CD4-positive, alpha-beta T cell (primary cell): ENCODE measurements at places on chromosomes 13 and 19. TPM values are rescaled to one million over a fixed set of nuclear protein-coding genes. Genes with fewer than 3 reads are reported as not detected.

DNA sequence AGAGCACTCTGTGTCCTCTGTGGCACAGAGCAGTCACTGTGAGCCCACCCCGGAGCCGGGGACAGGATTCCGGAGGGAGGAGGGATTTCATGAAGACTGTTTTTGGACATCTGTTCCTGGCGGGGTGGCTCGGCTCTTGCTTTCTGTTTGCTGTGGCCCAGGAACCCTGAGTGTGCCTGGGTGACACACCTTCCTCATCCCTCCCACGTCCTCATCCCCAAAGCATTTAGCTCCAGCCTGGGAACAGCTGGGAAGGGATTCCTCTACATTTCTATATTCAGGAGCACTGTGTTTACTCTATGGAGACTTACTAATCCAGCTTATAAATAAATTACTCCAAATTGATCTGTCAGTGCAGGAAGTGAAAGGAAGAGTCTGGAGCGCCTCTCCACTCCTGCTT lies 97.8 kb upstream of the UBL3 start:
- no peak overlapping the region for H3K4me3 ChIP-seq
- no peak overlapping the region for H3K27ac ChIP-seq
- H3K27me3 ChIP-seq: no peaks in the 10 kb centered on the region
- H3K4me1 ChIP-seq: peaks cover 11% of the 10 kb centered on the region

GRCh38 chr13:98509271-98510155 lies 67.4 kb downstream of the STK24 start:
- H3K27me3 ChIP-seq: no peaks in the 10 kb centered on the region
- no peak overlapping the region for H3K4me3 ChIP-seq
- peaks cover 22% of the 10 kb centered on the region for H3K36me3 ChIP-seq
- no peak overlapping the region for H3K27ac ChIP-seq
- peak; percentile 35 for DNase-seq
- H3K4me1 ChIP-seq: peaks cover 68% of the 10 kb centered on the region

GRCh38 chr13:47413112-47413511 lies 516.3 kb upstream of the HTR2A start:
- H3K4me1 ChIP-seq: no peaks in the 10 kb centered on the region
- no peaks in the 10 kb centered on the region for H3K36me3 ChIP-seq
- no peak overlapping the region for H3K27ac ChIP-seq

DNA sequence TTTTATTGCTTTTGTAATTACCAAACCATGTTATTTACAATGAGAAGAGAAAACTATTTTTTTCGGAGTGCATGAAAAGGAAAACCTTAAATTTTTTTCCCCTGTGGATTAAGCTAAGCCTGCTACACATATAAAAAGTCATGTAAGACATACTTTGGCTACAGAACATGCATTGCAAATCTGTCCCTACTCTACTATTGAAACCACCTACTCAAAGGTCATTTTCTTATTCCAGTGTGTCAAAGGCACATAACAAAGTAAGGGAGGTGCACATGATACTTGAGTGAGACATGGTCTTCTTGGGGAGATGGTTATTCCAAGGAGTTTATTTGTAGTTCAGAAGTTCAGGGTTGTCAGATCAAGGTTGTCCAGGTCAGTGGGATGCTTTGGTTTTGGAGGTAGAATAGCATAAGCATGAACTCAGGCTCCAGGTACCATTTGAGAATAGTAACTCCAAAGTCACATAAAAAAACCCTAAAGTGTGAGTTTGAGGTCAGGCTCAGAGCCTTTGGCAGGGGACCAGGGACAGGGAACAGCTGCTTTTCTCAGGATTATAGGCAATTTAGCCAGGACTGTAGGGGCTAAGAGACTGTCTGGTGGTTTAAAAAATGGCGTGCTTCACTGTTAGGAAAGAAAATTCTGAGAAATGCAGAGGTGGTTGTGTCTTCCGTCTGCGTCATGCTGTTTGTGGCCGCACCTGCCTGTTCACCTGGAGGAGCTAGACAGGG lies 15.4 kb downstream of the FARP1 start:
- no peaks in the 10 kb centered on the region for H3K27me3 ChIP-seq

GRCh38 chr13:111663953-111664421 lies 343.5 kb downstream of the TEX29 start:
- H3K36me3 ChIP-seq: no peaks in the 10 kb centered on the region
- no peak for DNase-seq
- H3K4me1 ChIP-seq: no peaks in the 10 kb centered on the region
- H3K27me3 ChIP-seq: no peaks in the 10 kb centered on the region
- no peak overlapping the region for H3K27ac ChIP-seq
- no peak overlapping the region for H3K4me3 ChIP-seq

GRCh38 chr13:79126706-79127105 lies 279.3 kb downstream of the RBM26 start:
- H3K27me3 ChIP-seq: no peaks in the 10 kb centered on the region
- H3K36me3 ChIP-seq: no peaks in the 10 kb centered on the region
- no peaks in the 10 kb centered on the region for H3K4me1 ChIP-seq

DNA sequence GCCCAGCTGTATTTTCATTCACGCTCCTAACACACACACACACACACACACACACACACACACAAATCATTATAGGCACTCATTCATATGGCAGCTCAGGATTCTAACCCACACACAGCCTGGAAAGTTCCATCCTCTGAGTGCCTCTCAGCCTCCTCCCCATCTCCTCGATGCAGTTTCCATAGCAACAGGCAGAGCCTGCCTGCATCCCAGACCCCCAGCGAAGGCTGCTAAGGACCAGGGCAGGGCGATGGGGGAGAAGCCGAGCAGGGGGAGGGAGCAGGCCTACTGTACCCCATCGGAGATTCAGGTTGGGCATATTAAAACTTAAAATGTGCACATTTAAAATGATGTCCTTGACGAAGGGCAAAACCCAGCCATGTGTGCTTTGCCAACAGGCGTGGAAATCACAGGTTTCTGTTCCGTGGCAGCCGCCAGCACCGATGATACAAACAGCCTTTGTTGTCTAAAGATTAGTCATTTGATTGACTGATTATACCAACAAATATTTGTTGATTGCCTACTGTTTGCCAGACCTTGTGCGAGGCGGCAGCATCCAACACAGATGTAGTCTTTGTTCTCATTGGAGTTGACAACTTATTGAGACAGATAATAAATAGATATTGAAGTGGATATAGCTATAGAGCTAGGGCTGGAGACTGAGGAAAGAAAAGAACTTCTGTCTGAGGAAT lies 43.8 kb upstream of the USP29 start:
- DNase-seq: no peak
- H3K27me3 ChIP-seq: no peaks in the 10 kb centered on the region
- H3K27ac ChIP-seq: no peak overlapping the region
- H3K4me1 ChIP-seq: no peaks in the 10 kb centered on the region
- no peak overlapping the region for H3K4me3 ChIP-seq

- H3K4me3 ChIP-seq: no peak overlapping the region
- no peaks in the 10 kb centered on the region for H3K36me3 ChIP-seq
- no peak overlapping the region for H3K27ac ChIP-seq
- H3K4me1 ChIP-seq: no peaks in the 10 kb centered on the region
- no peaks in the 10 kb centered on the region for H3K27me3 ChIP-seq
- peak; percentile 6 for DNase-seq
These were observed 203.1 kb upstream of the EDNRB start for GRCh38 chr13:78121459-78122348.

DNA sequence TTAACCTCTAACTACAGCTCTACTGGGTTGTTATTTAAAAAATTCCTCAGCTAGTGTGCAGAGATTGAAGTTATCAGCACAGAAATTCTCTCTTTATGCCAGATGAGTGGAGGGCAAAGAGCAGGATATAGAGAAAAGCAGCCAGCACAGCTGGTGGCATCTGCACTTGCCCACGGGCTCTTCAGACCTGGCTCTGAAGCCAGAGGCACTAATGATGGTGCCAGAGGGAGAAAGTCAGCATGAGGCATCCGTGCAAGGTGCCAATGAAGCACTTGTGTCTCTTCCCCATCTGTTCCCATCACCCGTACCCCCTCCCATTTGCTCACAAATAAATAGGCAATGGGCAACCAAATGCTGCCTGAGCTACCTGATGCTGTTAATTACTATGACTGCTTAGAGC lies 138.9 kb downstream of the OLFM4 start:
- H3K4me1 ChIP-seq: no peaks in the 10 kb centered on the region
- no peak overlapping the region for H3K4me3 ChIP-seq
- H3K36me3 ChIP-seq: no peaks in the 10 kb centered on the region
- DNase-seq: no peak

GRCh38 chr13:77305266-77305665 lies 21.6 kb downstream of the MYCBP2 start:
- no peak overlapping the region for H3K4me3 ChIP-seq
- no peak overlapping the region for H3K27ac ChIP-seq
- no peaks in the 10 kb centered on the region for H3K27me3 ChIP-seq
- peaks cover 18% of the 10 kb centered on the region for H3K4me1 ChIP-seq

Gene TNFSF13B
- 1.8 TPM for total RNA-seq
